Non-pigmented ciliary epithelial cell (primary cell): ENCODE measurements at places on chromosomes 2 and 18.

GRCh38 chr2:168091986-168092385, 155.4 kb downstream of the STK39 start:
- no peak for DNase-seq

- no peak for DNase-seq
Observed at GRCh38 chr2:109239720-109240119, 110.7 kb downstream of the SH3RF3 start.

GRCh38 chr2:36523153-36523552, 74.8 kb downstream of the FEZ2 start:
- no peak for DNase-seq

- DNase-seq: no peak
Observed at GRCh38 chr2:151837926-151838325, 9.7 kb upstream of the ARL5A start.

DNA sequence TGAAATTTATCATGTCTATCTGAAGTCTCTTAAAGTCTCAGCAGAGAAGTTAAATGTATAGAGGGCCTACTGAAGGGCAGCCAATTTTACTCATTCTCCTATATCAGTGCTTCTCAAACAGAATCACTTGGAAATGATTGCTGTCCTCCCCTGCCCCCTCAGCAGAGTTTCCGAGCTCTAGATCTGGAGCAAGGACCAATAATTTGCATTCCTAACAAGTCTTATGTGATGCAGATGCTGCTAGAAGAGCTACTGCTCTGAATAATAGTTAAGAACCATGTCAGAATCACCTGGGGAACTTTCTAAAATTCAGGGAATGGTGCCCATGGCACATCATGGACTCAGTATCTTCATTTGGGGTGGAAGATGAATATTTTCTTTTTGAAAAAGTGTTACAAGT, 105.6 kb upstream of the EPHA4 start:
- DNase-seq: no peak

DNA sequence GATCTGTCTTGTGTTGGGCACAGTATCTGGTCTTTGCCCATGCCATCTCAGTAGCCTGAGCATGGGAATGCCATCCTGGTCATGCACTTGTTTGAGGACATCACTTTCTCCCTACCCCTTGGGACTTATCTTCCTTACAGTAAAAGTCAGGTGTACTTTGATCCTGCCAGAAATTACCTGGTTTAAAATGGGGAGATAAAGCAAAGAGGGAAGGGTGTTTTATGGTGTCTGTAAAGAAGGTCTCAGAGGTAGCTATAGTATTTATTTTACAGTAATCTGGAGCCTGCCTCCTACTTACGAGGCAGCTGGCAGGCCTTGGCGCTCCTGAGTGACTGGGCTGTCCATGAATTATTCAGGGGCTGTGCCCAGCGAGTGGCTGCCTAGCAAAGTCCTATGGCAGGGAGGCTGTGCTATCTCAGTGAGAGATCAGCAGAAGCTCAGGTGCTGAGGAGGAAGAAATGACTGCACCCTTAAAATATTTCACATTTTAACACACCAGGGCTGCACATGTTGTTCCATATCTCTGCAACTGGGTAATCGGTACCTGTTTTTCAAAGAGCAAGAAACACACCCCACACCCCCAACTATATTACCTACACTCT, 93.9 kb downstream of the SPTBN1 start:
- DNase-seq: no peak
